ENCODE measurements at places on chromosomes 6 and 20.

GRCh38 chr6:93786474-93787330 is 367.3 kb upstream of the EPHA7 start:
- DNase-seq: no peak

DNA sequence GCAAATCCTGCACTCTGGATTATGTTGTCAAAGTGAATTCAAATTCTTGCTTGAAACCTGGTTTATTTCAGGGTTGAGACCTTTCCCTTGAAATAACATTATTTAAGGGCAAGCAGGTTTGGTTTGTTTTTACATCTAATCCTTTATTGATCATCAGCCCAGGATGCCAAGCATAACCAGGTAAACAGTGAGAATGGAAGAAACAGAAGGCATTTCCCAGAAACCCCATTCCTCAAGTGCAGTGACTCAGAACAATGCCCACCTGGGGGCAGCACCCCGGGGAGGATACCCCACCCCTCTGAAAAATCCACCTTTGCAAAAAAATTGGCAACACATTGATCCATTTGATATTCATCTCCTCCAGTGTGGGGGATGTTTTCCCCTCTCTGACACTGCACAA is 32.5 kb downstream of the POFUT1 start:
- DNase-seq: no peak

DNA sequence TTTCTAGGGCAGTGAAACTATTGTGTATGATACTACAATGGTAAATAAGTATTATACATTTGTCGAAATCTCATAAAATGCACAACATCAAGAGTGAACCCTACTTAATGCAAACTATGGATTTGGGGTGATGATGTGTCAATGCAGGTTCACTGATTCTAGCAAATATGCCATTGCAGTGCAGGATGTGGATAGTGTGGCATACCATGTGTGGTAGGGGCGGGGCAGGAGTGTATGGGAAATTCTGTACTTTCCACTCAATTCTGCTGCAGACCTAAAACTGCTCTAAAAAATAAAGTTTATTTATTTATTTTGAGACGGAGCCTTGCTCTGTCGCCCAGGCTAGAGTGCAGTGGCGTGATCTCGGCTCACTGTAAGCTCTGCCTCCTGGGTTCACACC is 44.3 kb downstream of the ABHD12 start:
- DNase-seq: no peak

GRCh38 chr6:11276911-11277274 is 44.4 kb upstream of the NEDD9 start:
- no peak for DNase-seq

DNA sequence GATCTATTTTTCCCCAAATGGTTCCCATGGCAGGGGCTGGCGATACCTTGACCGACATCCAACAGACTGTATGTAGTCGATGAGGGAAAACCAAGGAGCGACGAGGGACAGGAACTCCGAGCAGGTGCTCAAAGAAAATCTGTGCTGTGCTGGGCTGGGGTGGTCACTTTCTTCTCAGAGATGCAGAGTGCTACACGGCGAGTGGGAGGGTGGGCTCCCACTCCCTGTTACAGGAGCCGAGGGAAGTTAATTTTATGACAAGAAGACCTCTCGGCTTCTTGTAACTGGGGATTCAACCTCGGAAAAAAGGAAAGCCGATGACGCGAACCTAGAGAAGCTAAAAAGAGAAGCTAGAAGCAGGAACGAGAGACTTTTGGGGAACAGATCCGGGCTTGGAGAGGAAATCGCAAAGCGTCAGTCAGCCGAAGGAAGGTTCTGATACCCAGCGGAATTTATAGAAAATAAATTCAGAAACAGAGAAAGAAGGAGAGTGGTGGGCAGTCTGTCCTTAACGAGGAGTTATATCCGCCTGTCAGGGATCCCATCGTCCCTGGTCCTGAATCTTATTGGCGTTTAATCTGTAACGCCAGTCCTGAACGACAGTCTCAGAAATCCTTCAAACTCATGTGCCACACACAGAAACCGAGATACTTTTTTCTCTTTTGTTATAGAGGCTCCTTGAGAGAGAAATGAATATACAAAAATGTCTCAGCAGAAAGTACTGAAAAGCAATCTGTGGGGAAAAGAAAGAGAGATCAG is 84.6 kb upstream of the ZNF322 start:
- DNase-seq: no peak

GRCh38 chr6:154111025-154111424 is 72.0 kb downstream of the OPRM1 start:
- no peak for DNase-seq

GRCh38 chr6:8243475-8243874 is 141.1 kb upstream of the EEF1E1 start:
- no peak for DNase-seq

GRCh38 chr6:119495230-119495683 is 145.7 kb upstream of the MAN1A1 start:
- no peak for DNase-seq

GRCh38 chr6:68973066-68973465 is 338.0 kb downstream of the ADGRB3 start:
- no peak for DNase-seq

- no peak for DNase-seq
These were observed 492.0 kb upstream of the MARCKS start for GRCh38 chr6:113365191-113365590.

DNA sequence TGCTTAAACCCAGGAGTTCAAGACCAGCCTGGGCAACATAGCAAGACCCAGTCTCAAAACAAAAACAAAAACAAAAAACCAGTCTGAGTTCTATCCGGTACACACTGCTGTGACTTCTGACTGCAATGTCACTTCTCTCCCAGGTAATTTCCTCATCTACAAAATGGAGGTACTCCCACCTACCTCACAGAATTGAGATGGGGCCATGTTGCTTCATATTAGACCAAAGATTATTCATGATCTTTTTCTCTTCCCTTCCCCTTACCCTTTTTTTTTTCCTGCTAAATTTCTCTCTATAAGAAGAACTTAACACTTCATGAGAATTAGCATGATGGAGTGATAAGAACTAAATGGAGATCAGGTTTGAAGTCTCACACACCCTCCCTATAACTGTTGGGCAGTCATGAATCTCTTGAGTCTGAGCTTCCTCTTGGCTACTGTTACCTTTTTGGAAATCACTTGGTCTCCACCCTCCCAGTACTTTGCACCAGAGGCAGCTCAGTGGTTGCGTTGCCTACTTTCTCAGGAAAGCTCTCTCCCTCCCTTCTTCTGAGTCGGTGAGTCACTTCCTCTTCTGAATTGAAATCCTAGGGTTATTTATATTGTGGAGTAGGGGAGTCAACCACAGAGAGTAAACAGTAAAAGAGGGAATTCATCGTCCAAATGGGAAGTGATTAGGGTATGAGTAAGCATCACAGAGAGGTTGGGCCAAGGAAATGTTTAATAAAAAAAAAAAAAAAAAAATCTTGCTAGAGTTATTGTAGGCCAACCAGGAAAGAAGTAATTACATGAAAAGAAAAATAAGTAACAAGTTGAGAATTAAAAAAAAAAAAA is 59.9 kb upstream of the MAP7 start:
- DNase-seq: peak; percentile 94

- no peak for DNase-seq
These were observed 64.3 kb downstream of the FNDC1 start for GRCh38 chr6:159233365-159234101.

Measured in fibroblast of the conjunctiva (primary cell).